ENCODE measurements at places on chromosomes 6 and 20. TPM values are rescaled to one million over a fixed set of nuclear protein-coding genes. Genes with fewer than 3 reads are reported as not detected.
A peak's percentile ranks its signal among the peaks of the same experiment; 100 is the strongest.

- no peak overlapping the region for H3K27ac ChIP-seq
- H3K4me3 ChIP-seq: no peak overlapping the region
- peaks cover 7% of the 10 kb centered on the region for H3K36me3 ChIP-seq
- H3K4me1 ChIP-seq: no peaks in the 10 kb centered on the region
- H3K27me3 ChIP-seq: no peaks in the 10 kb centered on the region
Measured at GRCh38 chr20:33556246-33556645, 66.3 kb downstream of the CBFA2T2 start.

- H3K27ac ChIP-seq: peak overlapping the region; percentile 36
- H3K27me3 ChIP-seq: no peaks in the 10 kb centered on the region
- peaks cover 46% of the 10 kb centered on the region for H3K36me3 ChIP-seq
- DNase-seq: no peak
Measured at GRCh38 chr6:151413372-151414145, 22.2 kb upstream of the ZBTB2 start.

GRCh38 chr6:85252552-85252951 lies 197.3 kb upstream of the NT5E start:
- no peak overlapping the region for H3K4me3 ChIP-seq
- H3K4me1 ChIP-seq: no peaks in the 10 kb centered on the region
- H3K36me3 ChIP-seq: no peaks in the 10 kb centered on the region
- DNase-seq: no peak
- peaks cover 6% of the 10 kb centered on the region for H3K27me3 ChIP-seq

GRCh38 chr6:4794140-4794707 lies 18.0 kb downstream of the CDYL start:
- no peak overlapping the region for H3K4me3 ChIP-seq
- H3K36me3 ChIP-seq: peaks cover 5% of the 10 kb centered on the region
- H3K4me1 ChIP-seq: peaks cover 31% of the 10 kb centered on the region
- no peak for DNase-seq
- no peaks in the 10 kb centered on the region for H3K27me3 ChIP-seq

- H3K4me1 ChIP-seq: peaks cover 7% of the 10 kb centered on the region
- no peak overlapping the region for H3K27ac ChIP-seq
- no peak for DNase-seq
- H3K27me3 ChIP-seq: no peaks in the 10 kb centered on the region
- H3K36me3 ChIP-seq: no peaks in the 10 kb centered on the region
- H3K4me3 ChIP-seq: no peak overlapping the region
Measured at GRCh38 chr6:85419046-85419759, 30.7 kb upstream of the NT5E start.

CALHM5 gene
- total RNA-seq: 0.45 TPM

Data from neural crest cell (in vitro differentiated cells).